ENCODE measurements at places on chromosomes 3 and 15.

- DNase-seq: no peak
Observed at GRCh38 chr3:124780356-124780755, 50.1 kb downstream of the UMPS start.

GRCh38 chr3:150114873-150115540 is 144.3 kb upstream of the PFN2 start:
- no peak for DNase-seq

DNA sequence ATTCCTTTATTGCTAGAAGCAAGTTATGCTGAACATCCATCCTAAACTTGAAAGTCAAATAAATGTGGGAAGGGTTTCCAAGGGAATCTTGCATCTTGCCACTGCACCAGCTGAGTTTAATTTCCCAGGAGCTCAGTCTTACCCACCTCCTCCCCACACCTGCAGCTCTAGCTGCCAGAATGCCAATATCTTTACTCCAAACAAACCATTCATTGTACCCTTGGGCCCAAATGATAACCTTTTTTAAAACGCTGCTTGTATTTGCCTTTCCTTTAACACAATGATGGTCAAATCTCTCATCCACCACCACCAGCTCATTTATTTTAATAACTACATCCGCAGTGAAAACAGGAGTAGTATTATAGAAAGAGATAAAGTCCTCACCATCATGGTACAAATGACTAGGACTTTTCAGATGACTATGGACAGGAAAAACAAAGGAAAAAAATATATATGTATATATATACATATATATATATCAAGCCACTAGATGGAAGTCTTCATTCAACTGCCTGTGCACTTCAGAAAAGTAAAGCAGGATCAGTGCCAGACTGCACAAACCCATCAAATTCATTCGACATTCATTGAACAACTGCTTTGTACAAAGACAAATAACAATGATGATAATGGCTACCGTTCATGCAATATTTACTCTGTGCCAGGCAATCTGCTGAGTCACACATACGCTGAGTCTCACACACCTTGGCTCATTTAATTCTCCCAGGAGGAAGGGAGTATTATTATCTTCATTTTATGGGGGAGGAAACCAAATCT is 44.0 kb downstream of the BFSP2 start:
- DNase-seq: no peak

DNA sequence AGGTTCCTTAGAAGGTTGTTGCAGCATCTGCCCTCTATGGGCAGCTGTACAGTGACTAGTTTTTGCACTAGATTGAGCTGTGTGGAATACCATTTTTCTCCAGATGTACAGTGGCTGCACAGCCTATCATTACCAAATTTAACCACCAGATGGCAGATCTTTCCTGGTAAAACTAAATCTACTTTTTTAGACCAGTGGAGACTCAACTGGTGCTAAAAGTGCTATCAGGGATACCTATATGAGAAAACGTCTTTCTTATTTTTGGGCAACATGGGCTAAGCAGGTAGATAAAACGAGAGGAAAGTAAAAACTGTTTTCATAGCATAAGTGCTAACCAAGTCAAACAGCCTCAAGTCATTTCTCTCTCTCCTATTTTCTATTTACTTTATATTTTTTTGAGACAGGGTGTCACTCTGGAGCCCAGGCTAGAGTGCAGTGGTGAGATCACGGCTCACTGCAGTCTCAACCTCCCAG is 21.2 kb downstream of the IGSF10 start:
- no peak for DNase-seq

DNA sequence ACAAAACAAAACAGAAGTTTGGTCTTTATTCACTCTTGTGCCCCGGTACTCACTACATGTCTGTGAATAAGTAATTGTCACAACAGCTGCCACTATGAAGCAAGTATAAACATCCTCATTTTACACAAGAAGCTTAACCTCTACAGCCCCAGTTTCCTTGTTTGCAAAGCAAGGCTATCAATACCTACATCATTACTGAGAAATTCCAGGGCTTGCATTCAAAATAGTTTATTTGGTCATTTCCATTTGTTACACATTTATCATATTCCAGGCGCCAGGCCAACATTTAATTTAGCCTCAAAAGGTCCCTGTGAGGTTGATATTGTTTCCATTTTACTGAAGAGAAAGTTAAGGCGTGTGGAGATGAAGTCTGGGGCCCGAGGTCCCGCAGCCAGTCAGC is 161.4 kb upstream of the LRTM1 start:
- DNase-seq: no peak

GRCh38 chr3:4462369-4463040 is 4.6 kb downstream of the SUMF1 start:
- no peak for DNase-seq

DNA sequence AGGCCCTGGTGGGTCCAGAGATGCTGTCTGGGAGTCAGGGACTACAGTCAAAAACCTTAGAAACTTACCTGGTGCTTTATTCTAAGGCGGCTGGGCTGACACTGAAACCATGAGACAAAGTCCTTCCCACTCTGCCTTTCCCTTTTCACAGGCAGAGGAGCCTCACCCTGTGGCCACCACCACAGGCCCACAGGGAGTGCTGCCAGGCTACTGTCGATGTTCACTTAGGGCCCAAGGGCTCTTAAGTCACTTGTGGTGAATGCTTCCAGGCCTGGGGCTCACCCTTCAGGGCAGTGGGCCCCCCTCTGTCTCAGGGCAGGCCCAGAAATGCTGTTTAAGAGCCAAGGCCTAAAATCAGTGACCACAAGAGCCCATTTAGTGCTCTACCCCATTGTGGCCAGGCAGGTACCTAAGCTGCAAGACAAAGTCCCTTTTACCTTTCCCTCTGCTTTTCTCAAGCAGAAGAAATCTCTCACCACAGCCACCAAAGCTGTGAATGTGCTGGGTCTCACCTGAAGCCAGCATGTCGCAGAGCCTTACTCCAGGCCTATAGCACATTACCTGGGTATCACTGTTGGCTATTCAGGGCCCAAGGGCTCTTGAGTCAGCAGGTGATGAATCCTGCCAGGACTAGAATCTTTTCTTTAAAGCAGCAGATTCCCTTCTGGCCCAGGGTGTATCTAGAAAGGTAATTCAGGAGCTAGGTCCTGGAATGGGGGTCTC is 39.5 kb upstream of the GOLGA6B start:
- DNase-seq: no peak

GRCh38 chr3:131053043-131053859 is 26.6 kb downstream of the NEK11 start:
- no peak for DNase-seq

- DNase-seq: no peak
Observed at GRCh38 chr3:188830893-188831292, 340.9 kb upstream of the TPRG1 start.

- DNase-seq: no peak
Observed at GRCh38 chr3:143222505-143222904, 102.9 kb downstream of the CHST2 start.

DNA sequence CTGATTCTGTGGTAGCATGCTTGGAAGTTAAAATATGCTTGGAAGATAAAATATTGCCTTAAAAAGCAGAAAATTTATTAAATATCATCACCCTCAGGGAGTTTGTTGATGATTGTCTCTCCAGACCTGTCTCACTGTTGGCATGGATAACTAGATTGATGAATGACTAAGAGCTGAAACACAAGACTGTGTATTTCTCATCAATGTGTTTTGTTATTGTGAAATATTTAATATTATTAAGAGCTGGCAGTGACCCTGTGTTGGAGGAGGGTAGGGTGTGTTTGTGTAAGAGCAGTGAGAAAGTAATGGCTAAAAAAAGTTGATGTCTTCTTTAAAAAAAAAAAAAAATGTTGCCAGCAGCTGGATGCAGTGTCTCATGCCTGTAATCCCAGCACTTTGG is 82.2 kb downstream of the ITPR1 start:
- DNase-seq: no peak

- DNase-seq: no peak
Observed at GRCh38 chr15:77581896-77582569, 50.7 kb downstream of the LINGO1 start.

DNA sequence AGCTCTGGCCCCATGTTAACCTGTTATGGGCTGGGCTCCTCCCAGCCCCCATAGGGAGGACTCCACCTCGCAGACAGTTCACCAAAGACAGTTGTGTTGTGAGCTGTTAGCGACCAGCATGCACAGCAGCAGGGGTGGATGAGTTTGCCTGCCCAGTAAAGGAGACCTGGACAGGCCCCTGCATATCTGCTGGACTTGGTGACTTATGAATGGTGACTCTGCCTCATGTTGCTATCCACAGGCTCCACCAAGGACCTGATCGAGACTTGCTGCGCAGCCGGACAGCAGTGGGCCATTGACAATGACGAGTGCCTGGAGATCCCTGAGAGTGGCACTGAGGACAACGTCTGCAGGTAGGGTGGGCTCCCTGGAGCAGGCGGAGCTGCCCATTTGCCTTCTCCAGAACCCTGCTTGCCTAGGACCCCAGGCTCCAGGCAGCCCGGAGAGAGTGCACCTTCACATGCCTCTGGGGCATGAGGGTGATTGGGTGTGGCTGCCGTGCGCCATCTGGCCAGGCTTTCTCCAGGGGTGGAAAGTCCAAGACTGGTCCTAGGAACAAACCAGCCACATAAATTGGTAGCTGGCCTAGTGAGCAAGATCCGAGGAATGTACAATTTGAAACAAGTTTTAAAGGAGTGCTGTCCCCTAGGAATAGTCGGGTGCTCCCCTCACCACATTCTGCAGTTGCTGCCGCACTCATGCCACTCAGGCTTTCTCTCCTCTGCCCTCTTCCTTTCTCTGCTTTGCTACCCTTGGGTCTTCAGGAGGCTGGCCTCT is 59.1 kb downstream of the FBLN2 start:
- DNase-seq: no peak

GRCh38 chr15:78879517-78880241 is 7.0 kb downstream of the MORF4L1 start:
- no peak for DNase-seq

DNA sequence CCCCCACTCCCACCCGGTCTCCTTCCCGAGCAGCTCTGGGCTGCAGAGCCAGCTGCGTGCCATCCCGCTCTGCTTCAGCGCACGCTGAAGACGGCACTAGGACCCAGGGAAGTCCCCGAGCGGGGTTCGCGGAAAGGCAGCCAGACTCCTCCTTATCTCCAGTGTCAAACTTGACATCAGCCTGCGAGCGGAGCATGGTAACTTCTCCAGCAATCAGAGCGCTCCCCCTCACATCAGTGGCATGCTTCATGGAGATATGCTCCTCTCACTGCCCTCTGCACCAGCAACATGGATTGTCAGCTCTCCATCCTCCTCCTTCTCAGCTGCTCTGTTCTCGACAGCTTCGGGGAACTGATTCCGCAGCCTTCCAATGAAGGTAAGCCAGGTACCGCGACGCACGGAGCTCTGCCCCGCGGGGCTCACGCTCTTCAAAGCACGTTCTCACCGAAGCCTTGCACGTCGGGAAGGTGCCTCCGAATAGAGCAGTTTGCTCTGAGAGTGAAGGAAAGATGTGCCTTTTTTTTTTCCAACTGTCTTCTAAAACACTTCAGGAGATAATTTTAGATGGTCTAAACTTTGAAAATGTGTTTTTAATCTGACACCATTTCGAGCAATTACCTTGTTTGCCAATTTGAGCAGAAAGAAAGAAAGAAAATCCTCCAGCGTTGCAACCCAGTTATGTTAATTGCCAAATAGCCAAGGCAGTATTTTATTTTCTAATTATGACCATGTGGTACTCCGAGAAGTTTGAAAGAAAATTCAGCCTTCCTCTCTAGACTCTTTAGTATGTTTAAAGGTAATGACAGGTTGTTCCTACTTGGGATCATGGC is at the start of gene EPHA3:
EPHA3 (plus strand) TSS at position 161 of the 830 bp plus-strand sequence; CDS start at position 289, 128 bp downstream.
- no peak for DNase-seq

GRCh38 chr3:119230071-119230470 is 10.6 kb downstream of the B4GALT4 start:
- DNase-seq: no peak

DNA sequence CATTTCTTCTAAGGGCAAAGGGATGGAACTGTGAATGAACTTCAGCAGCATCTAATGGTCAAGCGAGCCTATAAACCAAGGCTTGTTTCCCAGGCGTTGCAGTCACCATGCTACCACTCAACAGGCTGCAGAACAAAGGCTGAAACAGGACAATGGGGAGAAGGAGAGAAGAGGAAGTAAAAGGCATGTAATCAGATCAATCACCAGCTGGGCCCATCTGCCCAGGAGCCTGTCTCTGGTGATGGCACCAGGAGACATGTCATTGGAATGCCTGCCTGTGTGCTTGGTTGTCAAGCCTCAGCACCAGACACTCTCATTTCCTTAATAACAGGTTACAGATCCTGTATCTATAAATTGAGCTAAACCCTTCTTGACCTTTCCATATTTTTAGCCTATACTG is 81.7 kb upstream of the UMPS start:
- no peak for DNase-seq

- DNase-seq: no peak
Observed at GRCh38 chr3:73213896-73214295, 152.4 kb downstream of the EBLN2 start.

DNA sequence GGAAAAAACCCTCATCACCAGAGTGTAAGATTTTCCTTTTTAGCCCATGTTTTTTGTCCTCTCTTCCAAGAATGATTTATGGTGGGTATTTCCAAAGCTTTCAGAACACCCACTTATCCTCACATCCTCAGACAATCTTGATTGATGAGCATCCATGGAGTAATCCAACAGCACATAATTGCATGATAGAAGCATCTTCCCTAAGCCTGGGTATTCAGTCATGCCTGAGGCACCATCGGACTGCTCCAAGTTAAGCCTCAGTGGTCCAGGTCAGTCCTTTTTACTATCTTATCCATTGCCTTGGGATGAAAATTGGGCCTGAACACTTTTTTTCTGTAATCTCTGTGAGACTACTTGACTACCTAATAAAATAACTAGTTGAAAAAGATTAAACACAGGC is 676.0 kb upstream of the SEMA6D start:
- no peak for DNase-seq

- no peak for DNase-seq
Observed at GRCh38 chr3:105466072-105466471, 99.4 kb downstream of the ALCAM start.

GRCh38 chr3:193851428-193851847 is 258.4 kb downstream of the OPA1 start:
- DNase-seq: no peak

DNA sequence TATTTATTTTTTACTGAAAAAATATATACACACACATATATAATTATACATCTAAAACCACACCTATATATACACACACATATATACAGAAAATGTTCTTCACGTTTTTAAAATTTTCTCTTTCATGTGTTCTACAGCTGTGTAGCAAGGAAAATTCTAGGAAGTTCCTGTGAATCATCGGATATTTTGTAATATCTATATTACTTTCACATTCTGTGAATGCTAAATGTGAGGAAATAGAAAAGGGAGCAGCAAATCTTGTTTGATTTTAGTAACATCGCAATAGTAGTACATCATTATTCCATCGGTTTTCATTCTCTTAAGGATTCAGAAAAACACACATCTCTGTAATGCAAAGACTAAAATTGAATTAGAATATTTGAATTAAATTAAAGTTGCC is 836.8 kb upstream of the NECTIN3 start:
- no peak for DNase-seq

- no peak for DNase-seq
Observed at GRCh38 chr15:92943581-92943980, 43.5 kb downstream of the CHD2 start.

Measured in T follicular helper cell (primary cell).